ENCODE measurements at places on chromosomes 3 and 15.

- DNase-seq, result no peak
These were observed 37.8 kb downstream of the SLC24A1 start for GRCh38 chr15:65659502-65660052.

- peak; percentile 70 for DNase-seq
These were observed 92.8 kb upstream of the DCBLD2 start for GRCh38 chr3:98994128-98994762.

GRCh38 chr15:85129881-85130280, 148.2 kb downstream of the PDE8A start:
- no peak for DNase-seq

GRCh38 chr3:168288511-168289401, 193.0 kb upstream of the GOLIM4 start:
- DNase-seq, result no peak

GRCh38 chr3:174498638-174499037, 360.5 kb upstream of the NAALADL2 start:
- peak; percentile 49 for DNase-seq

DNA sequence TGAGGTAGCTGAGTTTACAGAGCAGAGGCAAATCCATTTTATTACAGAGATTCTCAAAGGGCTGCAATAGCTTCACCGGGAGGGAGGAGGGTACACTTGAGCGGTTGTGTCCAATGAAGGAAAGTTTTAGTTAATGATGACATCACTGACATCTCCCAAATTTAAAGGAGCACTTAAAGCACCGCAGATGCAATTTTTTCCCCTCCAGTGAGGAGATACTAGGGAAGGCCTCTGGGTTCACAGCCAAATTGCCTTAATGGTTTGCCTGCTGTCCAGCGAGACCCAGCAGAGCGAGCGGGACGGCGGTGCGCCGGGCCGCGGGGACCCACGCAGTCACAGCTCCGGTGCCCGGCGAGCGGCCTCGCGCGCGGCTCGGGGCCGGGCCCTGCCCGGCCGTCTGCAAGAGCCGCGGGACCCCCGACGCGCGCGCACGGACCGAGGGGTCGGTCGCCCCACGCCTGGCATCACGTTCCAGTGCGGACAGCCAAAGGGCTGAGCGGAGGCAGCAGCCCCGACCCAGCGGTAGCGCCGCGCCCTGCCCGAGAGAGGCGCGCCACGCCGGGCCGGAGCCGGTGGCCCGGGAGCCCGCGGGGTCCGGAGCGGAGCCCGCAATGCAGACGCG, 160.5 kb upstream of the CHRNA7 start:
- no peak for DNase-seq

DNA sequence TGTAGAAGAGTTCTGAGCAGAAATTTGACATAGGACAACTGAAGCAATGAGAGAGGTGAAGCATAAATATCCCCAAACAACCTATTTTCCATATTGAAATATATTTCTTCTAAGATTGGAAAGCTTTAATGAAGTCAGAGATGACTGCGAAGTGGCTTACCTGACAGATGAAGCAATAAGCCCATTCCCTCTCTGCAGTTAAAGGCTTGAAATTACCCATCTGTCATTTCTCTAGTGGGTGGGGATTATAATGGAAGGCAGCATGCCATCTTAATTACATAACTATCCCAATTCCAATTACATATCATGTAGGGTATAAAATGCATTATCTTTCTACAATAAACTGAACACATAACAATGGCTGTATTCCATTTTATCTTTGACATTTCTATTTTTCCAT, 1070.5 kb downstream of the SI start:
- DNase-seq, result no peak

DNA sequence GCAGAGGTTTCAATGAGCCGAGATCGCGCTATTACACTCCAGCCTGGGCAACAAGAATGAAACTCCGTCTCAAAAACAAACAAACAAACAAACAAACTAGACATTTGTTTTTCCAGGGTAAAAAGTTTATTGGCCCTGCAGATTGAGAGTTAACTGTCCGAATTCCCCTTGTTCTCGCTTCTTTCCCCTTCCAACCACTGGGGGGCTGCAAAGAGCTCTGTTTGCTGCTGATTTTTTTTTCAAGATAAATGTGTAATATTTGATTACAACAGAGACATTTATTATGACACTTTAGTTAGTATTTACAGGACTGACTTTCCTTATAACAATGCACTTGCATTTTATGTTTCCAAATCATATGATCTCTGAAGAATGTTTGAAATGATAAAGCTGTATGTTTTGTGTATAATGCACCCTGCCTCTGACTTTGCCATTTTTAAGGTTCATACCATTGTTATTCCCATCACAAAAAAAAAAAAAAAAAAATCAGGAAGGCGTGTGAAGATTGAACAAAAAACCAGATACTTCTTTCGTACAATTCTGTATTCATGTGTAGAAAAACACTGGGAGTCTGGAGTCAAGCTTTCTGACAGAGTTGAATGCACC, 2.8 kb downstream of the CLSTN2 start:
- DNase-seq, result peak; percentile 49

Measured in AG10803 (cell line).